Activated CD4-positive, alpha-beta memory T cell treated with anti-CD3 and anti-CD28 coated beads for 36 hours (primary cell): ENCODE measurements at places on chromosomes 16 and 17.

DNA sequence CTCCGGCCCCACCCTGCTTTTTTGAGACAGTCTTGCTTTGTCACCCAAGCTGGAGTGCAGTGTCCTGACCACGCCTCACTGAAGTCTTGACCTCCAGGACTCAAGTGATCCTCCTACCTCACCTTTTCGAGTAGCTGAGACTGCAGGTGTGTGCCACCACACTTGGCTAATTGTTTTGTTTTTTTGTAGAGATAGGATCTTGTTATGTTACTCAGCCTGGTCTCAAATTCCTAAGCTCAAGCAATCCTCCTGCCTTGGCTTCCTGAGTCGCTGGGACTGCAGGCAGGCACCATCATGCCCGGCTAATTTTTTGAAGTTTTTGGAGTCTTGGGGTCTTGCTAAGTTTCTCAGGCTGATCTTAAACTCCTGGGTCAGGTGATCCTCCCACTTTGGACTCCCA, 206.7 kb downstream of the SHISA9 start:
- no peaks in the 10 kb centered on the region for H3K36me3 ChIP-seq
- H3K27me3 ChIP-seq = no peaks in the 10 kb centered on the region
- H3K4me1 ChIP-seq = no peaks in the 10 kb centered on the region
- H3K4me3 ChIP-seq = no peak overlapping the region

DNA sequence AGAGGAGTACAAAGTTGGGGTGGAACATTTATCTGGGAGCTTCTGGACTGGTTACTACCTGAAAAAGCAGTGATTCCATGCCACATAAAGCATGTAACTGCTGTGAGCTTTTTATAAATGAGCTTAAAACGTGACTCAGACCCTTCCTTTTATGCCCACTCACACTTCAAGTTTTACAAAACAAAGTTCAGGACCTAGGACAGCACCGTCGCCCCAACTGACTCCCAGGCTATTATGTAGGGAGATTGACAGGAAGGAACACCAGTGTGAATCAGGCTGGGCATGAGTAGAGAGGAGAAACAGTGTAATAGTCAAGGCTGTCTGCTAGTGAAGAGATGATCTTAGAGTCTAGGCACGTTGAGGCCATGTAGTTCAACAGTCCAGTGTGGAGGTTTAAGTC, 91.6 kb upstream of the DNAH9 start:
- peak; percentile 9 for DNase-seq
- no peaks in the 10 kb centered on the region for H3K4me1 ChIP-seq
- no peak overlapping the region for H3K27ac ChIP-seq
- H3K36me3 ChIP-seq = no peaks in the 10 kb centered on the region

- DNase-seq = no peak
- H3K4me3 ChIP-seq = no peak overlapping the region
- H3K27ac ChIP-seq = no peak overlapping the region
- H3K27me3 ChIP-seq = peaks cover 18% of the 10 kb centered on the region
- H3K36me3 ChIP-seq = no peaks in the 10 kb centered on the region
- no peaks in the 10 kb centered on the region for H3K4me1 ChIP-seq
These were observed 192.2 kb upstream of the WSCD1 start for GRCh38 chr17:5877948-5878347.

GRCh38 chr16:81885976-81886586, 107.0 kb downstream of the PLCG2 start:
- H3K27ac ChIP-seq = no peak overlapping the region
- H3K4me1 ChIP-seq = no peaks in the 10 kb centered on the region
- peak; percentile 35 for DNase-seq
- no peak overlapping the region for H3K4me3 ChIP-seq

DNA sequence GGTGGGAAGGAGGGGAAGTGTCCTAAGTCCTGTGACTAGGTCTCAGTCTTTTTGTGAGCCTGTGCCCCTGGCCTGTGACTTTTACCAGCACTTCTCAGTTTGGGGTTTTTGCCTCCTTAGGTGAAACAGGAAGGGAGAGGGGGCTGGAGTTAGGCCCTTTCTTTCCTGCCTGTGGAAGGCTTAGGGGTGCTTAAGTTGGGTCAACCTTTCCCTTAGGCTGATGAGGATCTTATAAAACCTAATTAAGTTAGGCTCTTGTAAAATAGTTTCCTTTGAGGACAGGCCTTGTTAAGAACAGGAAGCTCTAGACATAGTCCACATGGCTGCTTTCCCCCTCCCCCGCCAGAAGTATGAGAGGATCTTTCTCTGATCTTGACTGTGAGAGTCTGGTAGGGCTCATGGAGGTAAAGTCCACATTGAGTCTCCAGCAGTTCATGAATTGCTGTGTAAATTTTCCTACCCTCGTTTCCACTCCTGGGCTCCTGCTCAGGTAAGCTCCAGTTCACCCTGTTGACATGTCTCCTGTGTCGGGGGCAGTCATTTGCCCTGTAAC, 17.0 kb upstream of the DNASE1 start:
- DNase-seq = peak; percentile 47
- H3K27ac ChIP-seq = peak overlapping the region; percentile 72

- no peak overlapping the region for H3K4me3 ChIP-seq
- peaks cover 2% of the 10 kb centered on the region for H3K36me3 ChIP-seq
- peak overlapping the region; percentile 64 for H3K27ac ChIP-seq
- no peaks in the 10 kb centered on the region for H3K27me3 ChIP-seq
- H3K4me1 ChIP-seq = peaks cover 90% of the 10 kb centered on the region
These were observed 39.0 kb downstream of the GRB2 start for GRCh38 chr17:75366432-75366831.

DNA sequence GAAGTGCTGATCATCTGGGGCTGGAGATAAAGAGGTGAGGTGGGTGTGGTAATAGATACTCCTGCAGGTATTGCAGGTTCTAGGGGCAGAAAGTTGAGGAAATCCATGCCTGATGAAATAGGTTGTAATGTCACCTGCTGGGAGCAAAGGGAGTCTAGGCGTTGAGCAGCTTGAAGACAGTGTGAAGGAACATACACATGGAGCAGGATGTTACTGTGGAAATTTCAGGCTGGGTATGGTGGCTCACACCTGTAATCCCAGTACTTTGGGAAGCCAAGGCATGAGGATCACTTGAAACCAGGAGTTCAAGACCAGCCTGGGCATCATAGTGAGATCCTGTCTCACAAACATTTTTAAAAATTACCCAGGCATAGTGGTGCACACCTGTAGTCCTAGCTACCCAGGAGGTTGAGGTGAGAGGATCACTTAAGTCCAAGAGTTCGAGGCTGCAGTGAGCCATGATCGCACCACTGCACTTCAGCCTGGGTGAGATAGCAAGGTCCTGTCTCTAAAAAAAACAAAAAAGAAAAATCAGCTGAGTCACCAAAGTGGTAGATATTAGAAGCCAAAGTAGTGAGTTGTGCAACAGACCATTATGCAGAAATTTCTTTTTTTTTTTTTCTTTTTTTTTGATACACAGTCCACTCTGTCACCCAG, 9.1 kb upstream of the CRYBA1 start:
- no peaks in the 10 kb centered on the region for H3K27me3 ChIP-seq
- peaks cover 15% of the 10 kb centered on the region for H3K4me1 ChIP-seq
- no peaks in the 10 kb centered on the region for H3K36me3 ChIP-seq
- H3K4me3 ChIP-seq = no peak overlapping the region
- DNase-seq = no peak

- peaks cover 2% of the 10 kb centered on the region for H3K36me3 ChIP-seq
- H3K27me3 ChIP-seq = no peaks in the 10 kb centered on the region
- H3K27ac ChIP-seq = no peak overlapping the region
- H3K4me1 ChIP-seq = no peaks in the 10 kb centered on the region
- no peak overlapping the region for H3K4me3 ChIP-seq
These were observed 320.8 kb downstream of the XYLT1 start for GRCh38 chr16:17149904-17150483.

DNA sequence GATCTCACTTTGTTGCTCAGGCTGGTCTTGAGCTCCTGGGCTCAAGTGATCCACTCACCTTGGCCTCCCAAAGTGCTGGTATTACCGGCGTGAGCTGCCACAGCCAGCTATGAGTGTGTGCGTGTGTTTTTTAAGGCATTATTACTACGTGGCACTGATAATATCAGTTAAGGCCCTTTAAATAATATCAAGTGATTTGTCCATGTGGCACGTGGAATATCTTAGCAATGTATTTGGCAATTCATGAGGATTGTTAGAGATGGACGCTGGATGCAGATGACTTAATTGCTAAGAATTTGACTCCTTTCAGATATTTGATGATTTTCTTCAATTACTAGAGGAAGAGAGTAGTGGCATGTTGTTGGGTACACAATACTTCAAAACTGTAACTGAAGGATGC, 25.5 kb upstream of the PMP22 start:
- no peaks in the 10 kb centered on the region for H3K36me3 ChIP-seq
- H3K4me3 ChIP-seq = no peak overlapping the region
- H3K4me1 ChIP-seq = no peaks in the 10 kb centered on the region

DNA sequence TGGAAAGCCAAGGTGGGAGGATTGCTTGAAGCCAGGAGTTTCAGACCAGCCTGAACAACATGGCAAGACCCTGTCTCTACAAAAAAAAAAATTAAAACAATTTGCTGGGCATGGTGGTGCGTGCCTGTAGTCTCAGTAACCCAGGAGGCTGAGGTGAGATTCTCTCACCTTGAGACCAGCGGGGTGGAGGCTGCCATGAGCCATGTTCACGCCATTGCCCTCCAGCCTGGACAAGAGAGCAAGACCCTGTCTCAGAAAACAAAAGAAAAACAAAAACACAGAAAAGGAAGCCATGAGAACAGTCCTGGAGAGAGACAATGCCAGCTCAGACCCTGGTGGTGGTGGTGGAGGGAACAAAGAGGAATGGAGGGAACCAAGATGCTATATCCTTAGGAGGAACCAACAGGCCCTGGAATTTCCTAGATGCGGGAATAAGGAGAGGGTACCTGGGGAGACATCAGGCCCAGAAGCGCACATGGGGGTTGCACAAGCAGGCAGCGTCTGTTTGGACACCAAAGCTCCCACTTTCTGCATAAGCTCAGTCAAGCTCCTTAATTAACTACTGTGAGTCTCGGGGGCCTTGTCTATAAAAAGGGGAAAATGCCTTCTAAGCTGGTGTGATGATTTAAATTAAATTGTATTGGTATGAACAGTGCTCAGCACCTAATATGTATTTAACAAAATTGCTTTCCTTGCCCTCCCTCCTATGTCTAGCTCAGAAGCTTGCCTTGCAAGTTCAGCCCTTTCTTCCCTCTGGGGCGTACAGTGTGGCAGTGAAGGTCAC, 143.8 kb downstream of the CCT6B start:
- H3K27me3 ChIP-seq = no peaks in the 10 kb centered on the region
- no peak overlapping the region for H3K4me3 ChIP-seq
- H3K36me3 ChIP-seq = no peaks in the 10 kb centered on the region
- H3K27ac ChIP-seq = no peak overlapping the region
- peaks cover 13% of the 10 kb centered on the region for H3K4me1 ChIP-seq

DNA sequence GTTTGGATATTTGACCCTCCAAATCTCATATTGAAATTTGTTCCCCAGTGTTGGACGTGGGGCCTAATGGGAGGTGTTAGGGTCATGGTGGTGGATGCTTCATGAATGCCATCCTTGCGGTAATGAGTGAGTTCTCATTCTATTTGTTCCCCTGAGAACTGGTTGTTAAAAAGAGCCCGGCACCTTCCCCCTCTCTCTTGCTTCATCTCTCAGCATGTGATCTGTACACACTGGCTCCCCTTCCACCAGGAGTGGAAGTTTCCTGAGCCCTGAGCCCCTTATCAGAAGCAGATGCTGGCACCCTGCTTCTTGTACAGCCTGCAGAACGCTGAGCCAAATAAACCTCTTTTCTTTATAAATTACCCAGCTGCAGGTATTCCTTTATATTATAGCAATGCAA, 25.6 kb downstream of the PIK3R6 start:
- H3K27ac ChIP-seq = no peak overlapping the region
- H3K4me3 ChIP-seq = no peak overlapping the region
- H3K4me1 ChIP-seq = peaks cover 1% of the 10 kb centered on the region
- H3K27me3 ChIP-seq = no peaks in the 10 kb centered on the region

DNA sequence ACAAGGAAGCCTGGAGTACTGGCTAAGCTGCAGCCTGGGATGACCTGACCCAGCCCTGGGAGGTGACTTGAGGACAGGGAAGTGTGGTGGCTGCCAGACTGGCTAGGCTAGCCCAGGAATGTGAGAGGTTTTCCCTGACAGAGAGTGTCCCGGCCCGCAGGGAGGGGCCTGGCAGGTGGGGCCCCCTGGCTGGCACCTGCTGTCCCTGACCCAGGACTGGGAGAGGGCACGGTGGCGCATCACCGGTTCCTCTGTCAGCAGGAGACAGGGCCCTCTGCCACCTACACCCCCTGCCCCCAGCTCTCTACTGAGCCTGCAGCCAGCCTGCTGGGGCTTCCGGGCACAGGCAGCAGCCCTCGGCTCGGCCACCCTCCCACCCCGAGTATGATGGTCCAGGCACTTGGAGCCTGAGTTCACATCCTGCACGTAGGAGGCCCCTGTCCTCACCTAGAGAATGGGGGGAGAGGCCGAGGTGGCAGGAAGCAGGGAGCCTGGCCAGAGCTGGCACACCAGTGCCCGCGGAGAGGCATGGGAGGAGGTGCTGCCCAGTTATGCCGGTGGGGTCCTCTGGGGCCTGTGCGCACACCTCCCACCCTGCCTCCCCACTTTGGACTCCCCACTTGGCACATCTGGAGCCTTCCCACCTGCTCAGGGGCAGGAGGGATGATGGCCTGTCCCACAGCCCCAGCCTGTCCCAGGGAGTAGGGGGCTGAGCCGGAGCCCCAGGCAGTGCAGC, 528 bp downstream of the PRSS27 start:
- no peak for DNase-seq
- peaks cover 6% of the 10 kb centered on the region for H3K4me1 ChIP-seq
- H3K4me3 ChIP-seq = peak overlapping the region; percentile 46
- H3K36me3 ChIP-seq = no peaks in the 10 kb centered on the region

DNA sequence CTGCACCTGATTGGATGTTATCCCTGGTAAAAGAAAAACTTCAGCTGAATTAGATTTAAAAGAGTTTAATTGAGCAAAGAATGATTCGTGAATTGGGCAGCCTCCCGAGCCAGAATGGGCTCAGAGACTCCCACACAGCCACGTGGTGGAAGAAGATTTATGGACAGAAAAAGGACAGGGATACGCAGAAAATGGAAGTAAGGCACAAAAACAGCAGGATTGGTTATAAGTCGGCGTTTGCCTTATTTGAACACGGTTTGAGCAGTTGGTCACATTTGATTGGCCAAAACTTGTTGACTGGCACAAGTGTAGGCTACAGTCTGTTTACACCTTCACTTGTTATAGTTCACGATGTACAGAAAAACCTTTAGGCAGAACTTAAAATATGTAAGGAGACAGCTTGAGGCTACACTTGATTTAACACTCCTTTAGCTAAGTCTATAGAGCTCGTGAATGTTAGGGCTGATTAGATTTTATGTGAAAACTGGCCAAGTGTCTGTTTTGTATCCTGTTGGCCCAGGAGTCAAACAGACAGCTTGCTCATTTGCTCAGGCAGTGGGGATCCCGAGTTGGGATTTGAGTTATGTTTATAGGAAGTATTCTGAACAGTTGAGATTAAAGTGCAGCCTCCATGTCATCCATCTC, 119.5 kb upstream of the SHISA6 start:
- H3K4me3 ChIP-seq = no peak overlapping the region
- no peak for DNase-seq
- no peaks in the 10 kb centered on the region for H3K27me3 ChIP-seq
- no peaks in the 10 kb centered on the region for H3K36me3 ChIP-seq
- H3K4me1 ChIP-seq = no peaks in the 10 kb centered on the region

- H3K27me3 ChIP-seq = no peaks in the 10 kb centered on the region
- no peak overlapping the region for H3K27ac ChIP-seq
- no peak overlapping the region for H3K4me3 ChIP-seq
- no peaks in the 10 kb centered on the region for H3K36me3 ChIP-seq
- H3K4me1 ChIP-seq = no peaks in the 10 kb centered on the region
These were observed 72.2 kb downstream of the HS3ST3B1 start for GRCh38 chr17:14372905-14373613.

GRCh38 chr17:18018411-18018921, 20.5 kb downstream of the ATPAF2 start:
- no peaks in the 10 kb centered on the region for H3K27me3 ChIP-seq
- peaks cover 17% of the 10 kb centered on the region for H3K36me3 ChIP-seq
- no peak overlapping the region for H3K4me3 ChIP-seq
- DNase-seq = no peak
- no peak overlapping the region for H3K27ac ChIP-seq
